ENCODE measurements at places on chromosomes 12 and 14.
A peak's percentile ranks its signal among the peaks of the same experiment; 100 is the strongest.

DNA sequence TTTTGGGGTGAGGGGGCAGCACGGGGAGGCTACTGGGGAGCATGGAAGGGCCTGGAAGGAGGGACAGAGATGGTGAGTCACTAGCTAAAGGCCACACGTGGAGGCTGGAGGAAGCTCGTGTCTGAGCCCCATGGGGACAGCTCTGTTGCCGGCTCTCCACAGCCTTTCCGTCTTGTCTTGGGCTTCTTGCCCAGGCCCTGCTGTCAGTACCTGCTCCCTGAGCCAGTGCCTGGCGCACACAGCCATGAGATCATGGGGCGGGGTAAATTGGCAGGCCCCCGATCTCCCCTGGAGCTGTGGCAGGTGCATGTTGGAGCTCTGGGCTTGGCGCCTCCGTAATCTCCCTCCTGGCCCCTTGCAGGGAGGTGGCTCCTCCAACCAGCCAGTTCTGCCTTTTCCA, 16.1 kb upstream of the KRT80 start:
- DNase-seq, result no peak

DNA sequence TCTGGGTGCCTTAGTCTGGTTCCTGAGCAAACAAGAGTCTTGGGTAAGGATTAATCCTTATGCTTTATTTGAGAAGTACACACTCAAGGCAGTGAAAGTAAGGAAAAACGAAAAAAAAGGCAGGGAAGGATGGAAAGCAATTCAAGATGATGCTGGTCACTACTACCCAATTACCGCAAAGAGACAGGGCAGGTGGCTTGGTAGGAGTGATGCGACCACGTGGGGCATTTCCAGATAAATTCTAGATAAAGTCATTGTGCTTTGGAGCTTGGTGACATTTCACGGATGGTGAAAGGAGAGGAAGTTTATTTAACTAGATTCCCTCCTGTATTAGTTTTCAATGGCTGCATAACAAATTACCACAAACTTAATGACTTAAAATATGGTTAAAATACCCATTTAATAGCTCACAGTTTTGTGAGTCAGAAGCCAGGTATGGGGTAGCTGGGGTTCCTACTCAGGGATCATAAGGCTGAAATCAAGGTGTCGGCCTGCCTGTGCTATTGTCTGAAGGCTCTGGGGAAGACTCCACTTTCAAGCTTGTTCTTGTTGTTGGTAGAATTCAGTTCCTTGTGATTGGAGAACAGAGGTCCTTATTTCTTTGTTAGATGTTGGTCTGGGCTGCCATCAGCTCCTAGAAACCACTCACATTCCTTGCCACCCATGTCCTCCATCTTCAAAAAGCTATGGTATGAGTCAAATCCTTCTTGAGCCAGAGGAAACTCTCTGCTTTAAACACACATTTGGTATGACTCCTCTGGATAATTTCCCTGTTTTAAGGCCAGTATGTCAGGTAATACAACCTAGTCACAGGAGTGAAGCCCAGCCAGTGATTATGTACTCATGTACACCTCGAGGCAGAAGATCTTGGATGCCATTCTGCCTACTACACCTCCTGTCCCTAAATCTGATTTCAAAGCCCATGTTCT, 5.6 kb upstream of the HMGA2 start:
- DNase-seq, result no peak

DNA sequence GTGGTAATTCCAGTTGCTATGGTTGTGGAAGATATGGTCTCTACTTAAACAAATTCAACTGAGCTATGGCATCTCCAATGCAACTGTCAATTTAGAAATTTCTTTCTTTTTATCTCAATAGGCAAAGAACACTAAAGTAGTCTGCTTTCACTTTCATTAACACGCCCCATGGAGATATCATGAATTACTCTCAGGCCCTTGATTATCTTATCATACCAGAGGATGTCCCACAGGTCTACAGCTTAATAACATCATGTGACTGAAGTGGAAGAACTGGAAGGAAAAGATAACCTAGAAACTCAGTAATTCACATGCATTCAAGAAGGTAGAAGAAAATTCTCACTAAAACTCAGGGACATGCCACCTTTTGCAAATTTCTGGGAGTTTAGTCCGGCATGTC, 114.3 kb downstream of the FLRT2 start:
- no peak for DNase-seq

- no peak for DNase-seq
These were observed 260.3 kb downstream of the CCDC59 start for GRCh38 chr12:82097877-82098276.

DNA sequence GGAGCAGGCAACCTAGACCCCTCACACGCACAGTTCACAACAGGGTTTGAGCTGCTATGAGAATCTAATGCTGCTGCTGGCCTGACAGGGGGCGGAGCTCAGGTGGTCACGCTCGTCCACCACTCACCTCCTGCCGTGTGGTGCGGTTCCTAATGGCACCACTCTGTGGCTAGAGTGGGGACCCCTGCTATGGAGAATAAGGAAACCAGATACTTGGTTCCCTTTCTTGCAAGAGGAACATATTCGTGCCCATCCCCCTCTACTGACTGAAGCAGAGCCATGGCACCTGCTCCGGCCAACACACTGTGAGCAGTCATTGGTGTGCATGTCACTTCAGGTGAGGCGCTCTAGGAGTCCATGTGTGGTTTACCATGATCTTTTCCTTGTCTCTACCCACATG, 30.4 kb upstream of the RIMBP2 start:
- no peak for DNase-seq

DNA sequence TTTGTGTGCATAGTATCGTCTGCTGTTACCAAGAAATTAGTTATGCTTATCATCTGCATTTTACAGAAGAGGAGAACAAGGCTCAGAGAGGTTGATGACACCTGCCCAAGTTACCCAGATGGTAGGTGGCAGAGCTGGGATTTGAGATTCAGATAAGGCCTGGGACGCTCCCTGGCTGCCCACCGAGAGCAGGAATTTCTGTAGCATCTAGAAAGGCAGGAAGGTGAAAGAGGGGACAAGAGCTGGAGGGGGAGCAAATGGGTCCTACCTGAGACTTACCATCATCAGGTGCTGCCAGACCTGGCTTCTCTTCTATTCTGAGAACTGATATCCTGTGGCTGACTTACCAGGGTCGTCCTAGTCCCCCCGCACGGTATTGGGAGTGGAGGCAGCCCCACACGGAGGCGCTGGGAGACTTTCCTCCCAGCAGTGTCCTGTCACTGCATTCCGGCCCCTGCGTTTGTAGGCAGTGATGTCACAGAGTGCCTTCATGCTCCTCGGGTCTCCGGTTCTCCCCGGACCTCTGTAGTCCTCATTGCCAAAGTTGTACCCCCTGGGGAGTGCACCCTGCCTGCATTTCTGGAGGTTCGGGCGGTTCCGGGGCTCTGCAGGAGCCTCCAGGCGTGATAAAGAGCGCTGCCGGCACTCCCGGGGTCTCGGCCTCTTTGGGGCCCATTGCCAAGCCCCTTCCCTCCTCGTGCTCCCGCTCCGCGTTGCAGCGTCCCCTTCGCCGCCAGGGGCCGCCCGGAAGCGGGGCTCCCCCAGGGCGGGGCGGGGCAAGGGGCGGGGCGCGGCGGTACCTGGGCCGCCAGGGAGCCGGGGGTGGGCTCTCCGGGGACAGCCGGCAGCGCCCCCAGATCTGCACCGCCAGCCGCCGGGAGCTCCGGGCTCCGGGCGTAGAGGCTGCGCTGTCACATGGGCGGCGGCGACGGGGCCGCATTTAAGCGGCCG, at the start of gene CABP1:
Gene CABP1, plus strand, starts transcription at position 856 of the 951 bp plus-strand sequence. Its CDS starts 60 bp downstream, at position 916.
- DNase-seq, result peak; percentile 54

DNA sequence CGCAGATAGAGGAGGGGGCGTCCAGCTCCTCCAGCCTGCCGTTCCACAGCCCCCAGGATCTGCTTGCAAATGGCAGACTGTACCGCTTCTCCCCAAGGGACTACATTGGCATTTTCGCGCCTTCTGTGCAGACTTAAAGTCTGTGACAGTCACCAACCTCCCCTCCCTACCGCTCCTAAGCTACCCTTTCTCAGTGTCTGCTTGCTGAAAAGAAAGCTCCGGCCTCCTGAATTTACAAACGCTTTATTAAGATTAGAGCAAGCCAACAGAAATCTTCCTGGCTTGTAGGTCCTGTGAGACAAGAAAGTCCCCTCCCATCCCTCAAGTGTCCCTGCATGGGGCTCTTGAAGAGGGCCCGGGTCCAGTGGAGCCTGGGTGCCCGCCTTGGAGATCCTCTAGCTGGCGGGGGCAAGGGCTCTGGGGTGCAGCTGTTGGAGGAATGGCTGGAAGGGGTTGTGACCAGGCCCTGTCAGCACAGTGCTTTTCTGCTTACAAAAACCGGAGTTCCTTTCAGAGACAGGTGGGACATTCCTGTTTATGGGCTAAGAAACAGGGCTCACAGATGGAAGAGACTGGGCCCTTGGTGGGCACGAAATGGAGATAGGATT, 2.8 kb upstream of the DLK1 start:
- DNase-seq, result no peak

- DNase-seq, result no peak
These were observed 38.9 kb downstream of the FOXN3 start for GRCh38 chr14:89378119-89378518.

- DNase-seq, result no peak
These were observed 8.2 kb upstream of the HOXC6 start for GRCh38 chr12:54019924-54020590.

GRCh38 chr14:96197163-96197852, 7.3 kb upstream of the BDKRB2 start:
- no peak for DNase-seq

All from neuronal stem cell (in vitro differentiated cells).